Hepatocyte (in vitro differentiated cells): ENCODE measurements at places on chromosomes 1 and 21. TPM values are rescaled to one million over a fixed set of nuclear protein-coding genes. Genes with fewer than 3 reads are reported as not detected.
A peak's percentile ranks its signal among the peaks of the same experiment; 100 is the strongest.

MPZL1 gene
- total RNA-seq = 147 and 176 TPM in 2 replicates

DNA sequence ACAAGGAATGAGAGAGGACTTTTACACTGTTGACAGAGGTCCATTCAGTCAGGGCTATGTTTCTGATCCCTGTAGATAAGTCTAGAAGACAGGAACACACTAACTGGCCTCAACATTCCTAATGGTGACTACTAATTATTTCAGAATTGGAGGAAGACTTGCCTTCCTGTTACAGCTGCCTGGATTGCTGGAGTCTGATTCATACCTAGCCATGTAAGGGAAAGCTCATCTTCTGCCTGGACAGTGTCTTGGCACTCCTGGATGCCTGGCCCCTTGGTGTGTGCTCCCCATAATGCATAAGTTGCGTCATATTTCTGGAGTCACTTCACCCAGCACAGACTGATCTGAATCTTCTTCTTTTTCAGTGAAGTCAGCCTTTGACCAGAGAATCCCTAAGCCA lies 326.0 kb upstream of the RUNX1 start:
- no peaks in the 10 kb centered on the region for H3K36me3 ChIP-seq
- H3K4me3 ChIP-seq = no peak overlapping the region
- peak; percentile 17 for DNase-seq
- H3K27me3 ChIP-seq = no peaks in the 10 kb centered on the region

- no peaks in the 10 kb centered on the region for H3K4me1 ChIP-seq
- no peak for DNase-seq
Measured at GRCh38 chr1:112783059-112783458, 67.9 kb upstream of the PPM1J start.

GLMP gene
- 158 and 186 TPM in 2 replicates for total RNA-seq

KIF17 gene
- 0.23 and 0.36 TPM in 2 replicates for total RNA-seq

- no peaks in the 10 kb centered on the region for H3K36me3 ChIP-seq
- no peak overlapping the region for H3K27ac ChIP-seq
- no peak overlapping the region for H3K4me3 ChIP-seq
- no peaks in the 10 kb centered on the region for H3K27me3 ChIP-seq
- no peak for DNase-seq
- H3K4me1 ChIP-seq = no peaks in the 10 kb centered on the region
Measured at GRCh38 chr1:45395051-45395450, 54.8 kb upstream of the MUTYH start.

TMIGD3 gene
- total RNA-seq = 2.6 and 6.5 TPM in 2 replicates

- no peaks in the 10 kb centered on the region for H3K4me1 ChIP-seq
- DNase-seq = peak; percentile 62
- H3K4me3 ChIP-seq = no peak overlapping the region
- peak overlapping the region; percentile 49 for H3K27ac ChIP-seq
- no peaks in the 10 kb centered on the region for H3K36me3 ChIP-seq
- peaks cover 10% of the 10 kb centered on the region for H3K27me3 ChIP-seq
Measured at GRCh38 chr1:209689477-209689876, 14.3 kb downstream of the G0S2 start.

DNA sequence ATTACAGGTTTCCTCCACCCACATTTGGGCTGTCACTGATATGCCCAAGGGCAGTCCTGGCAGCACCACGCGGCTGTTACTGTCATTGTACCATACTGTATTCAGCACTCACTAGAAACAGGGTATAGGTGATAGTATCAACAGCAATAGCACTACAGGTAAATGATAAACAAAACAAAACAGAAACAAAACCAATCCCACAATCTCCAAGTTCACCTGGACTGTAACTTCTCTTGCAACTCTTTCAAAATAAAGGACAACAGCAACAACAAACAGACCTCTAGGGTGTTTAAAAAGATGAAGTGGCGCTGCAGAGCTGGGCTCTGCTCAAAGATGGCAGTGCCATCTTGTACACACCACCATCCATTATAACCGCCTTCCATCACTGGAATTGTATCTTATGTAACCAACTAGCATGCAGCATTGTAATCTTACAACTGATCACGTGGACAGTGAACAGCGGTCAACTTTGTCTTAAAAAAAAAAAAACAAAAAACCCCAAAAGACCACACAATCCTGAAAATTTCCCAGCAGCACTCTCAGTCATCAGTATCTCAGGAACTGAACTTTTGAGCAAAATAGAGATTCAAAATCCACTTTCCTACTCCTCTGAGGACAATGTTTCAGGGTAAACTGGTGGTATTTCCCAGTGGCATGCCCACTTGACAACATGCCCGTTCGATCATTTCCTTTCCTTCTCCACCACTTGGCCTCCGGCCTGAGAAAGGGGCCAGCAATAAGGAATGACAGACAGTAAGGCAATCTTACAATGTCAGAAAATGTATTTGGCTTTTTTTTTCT lies 3.8 kb downstream of the IRF2BP2 start:
- peak overlapping the region; percentile 91 for H3K4me3 ChIP-seq
- peak overlapping the region; percentile 99 for H3K27ac ChIP-seq
- peaks cover 23% of the 10 kb centered on the region for H3K4me1 ChIP-seq
- peak; percentile 43 for DNase-seq
